D721Med (cell line): ENCODE measurements at places on chromosomes 1 and 21.

GRCh38 chr21:36134803-36135390 is at the start of gene CBR3:
TSS of gene CBR3 (plus strand) at chr21:36135079. CDS start at chr21:36135193, 114 bp downstream.
- no peak for DNase-seq

- DNase-seq, result no peak
Measured at GRCh38 chr1:3461934-3462275, 7.4 kb downstream of the ARHGEF16 start.

GRCh38 chr1:53293123-53293522 is 34.7 kb downstream of the LRP8 start:
- no peak for DNase-seq

DNA sequence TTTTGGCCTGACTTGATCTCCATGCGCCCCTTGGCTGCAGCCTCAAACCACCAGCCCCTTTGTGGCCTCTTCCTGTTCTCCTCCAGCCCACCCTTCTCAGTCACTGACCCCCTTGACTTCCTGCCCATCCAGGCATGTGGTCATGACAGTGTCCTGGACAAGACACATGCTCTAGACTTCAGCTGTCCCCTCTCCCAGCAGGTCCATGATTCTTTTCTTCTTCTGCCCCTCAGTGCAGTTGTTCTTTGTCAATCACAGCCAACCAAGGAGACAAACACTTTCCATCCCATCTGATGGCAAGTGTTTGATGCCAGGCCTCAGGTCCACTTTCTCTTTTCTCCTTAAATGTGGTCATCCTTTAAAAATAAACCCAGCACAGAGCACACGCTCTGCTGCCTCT is 49.7 kb downstream of the SYT6 start:
- DNase-seq, result no peak

DNA sequence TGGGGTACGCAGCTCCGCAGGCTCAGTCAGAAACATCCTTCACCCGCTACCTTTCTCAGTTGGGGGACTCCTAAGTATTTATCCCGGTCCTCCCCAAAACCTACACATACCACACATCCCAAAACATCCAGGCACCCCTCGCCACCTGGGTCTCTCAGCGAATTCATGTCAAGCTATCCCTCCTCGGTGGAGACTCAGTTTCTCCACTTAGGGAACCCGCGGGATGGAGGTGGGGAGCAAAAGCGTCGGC is 1.3 kb upstream of the ZBTB7B start:
- no peak for DNase-seq

DNA sequence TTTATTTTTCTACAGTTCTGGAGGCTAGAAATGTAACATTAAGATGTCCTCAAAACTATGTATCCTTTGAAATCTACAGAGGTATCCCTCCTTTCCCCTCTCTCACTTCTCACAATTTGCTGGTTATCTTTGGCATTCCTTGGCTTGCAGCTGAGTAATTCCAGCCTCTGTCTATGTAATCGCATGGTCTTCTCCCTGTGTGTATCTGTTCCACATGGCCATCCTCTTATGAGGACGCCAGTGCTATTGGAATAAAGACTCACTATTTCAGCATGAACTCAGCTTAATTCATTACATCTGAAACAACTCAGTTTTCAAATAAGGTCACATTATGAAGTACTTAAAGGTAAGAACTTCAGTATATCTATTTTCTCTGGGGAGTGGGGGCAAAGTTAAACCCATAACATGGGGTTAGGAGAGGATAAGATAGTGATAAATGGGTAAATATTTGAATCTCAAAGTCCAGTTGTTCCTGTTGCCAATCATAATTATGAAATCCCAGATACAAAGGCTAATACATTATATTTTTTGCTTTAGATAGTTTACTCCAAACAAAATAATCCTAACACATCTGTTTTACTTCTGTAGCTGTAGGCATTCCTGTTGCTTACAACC is 1290.8 kb downstream of the NCAM2 start:
- DNase-seq, result no peak

DNA sequence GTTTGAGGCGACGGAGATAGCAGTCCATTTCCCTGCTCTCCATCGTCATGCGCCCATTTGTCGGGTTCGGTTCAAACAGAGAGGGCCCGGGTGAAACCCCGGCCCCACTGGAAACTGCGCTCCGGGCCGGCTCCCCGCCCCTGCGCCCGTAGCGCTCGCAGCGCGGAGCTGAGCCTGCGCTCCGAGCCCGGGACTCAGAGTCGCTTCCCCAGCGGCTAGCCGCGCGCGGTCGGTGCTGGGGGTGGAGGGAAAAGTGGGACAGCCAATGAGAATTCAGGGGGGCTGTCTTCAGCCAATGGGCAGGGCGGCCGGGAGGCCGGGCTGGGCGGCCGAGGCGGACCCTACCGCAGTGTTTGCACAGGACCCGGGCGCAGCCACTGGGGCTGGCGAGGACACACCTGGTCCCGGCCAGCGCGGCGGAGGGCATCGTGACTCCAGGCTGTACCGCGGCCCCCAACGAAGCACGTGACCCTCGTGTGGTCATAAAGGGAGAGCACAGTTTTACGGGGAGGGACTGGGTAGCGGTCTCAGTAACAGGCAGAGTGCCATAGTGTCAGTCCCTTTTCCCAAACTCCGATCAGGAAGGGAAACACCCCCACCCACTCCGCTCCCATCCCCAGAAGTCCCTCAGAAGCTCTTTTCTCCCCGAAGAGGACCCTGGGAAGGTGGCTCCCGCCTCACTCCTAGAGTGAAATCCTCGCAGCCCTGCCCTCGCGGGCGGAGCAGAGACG is at the start of gene INKA2:
Gene INKA2, minus strand, starts transcription at position 202 of the 731 bp plus-strand sequence. Its CDS starts 153 bp downstream, at position 49.
- DNase-seq, result peak; percentile 44

- no peak for DNase-seq
Measured at GRCh38 chr21:44566403-44566802, 7.1 kb upstream of the KRTAP10-4 start.

DNA sequence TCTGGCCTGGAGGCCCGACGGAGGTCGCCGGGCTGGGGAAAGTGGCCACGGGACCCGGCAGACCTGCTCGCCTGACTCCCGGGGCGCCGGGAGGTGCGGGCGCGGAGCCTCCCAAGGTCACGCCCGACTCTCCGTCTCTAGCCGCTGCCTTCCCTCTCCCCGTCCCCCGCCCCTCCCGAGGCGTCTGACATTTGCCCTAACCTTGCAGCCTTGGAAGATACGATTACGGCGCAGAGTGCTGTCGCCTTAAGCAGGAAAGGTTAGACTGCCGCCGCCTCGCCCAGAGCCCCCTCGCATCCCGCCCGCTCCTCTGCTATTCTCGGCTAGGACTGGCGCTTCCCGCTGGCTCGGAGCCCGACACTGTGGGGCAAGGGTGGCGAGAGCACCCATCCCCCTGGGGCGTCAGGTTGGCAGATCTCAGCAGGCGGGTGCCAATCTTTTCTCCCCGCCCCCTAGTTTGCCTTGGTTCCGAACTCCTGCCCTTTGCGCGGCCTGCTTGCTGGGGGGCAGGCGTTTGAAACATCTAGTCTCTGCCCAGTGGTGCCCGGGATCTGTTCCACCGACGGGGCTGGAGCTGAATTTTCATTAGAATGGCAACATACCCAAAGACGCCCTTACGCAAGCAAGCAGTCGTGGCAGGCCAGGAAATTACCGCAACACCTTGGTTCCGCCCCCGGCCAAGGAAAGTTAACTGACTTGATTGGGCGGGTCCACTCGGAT is 835 bp downstream of the PGM1 start:
- DNase-seq, result no peak

DNA sequence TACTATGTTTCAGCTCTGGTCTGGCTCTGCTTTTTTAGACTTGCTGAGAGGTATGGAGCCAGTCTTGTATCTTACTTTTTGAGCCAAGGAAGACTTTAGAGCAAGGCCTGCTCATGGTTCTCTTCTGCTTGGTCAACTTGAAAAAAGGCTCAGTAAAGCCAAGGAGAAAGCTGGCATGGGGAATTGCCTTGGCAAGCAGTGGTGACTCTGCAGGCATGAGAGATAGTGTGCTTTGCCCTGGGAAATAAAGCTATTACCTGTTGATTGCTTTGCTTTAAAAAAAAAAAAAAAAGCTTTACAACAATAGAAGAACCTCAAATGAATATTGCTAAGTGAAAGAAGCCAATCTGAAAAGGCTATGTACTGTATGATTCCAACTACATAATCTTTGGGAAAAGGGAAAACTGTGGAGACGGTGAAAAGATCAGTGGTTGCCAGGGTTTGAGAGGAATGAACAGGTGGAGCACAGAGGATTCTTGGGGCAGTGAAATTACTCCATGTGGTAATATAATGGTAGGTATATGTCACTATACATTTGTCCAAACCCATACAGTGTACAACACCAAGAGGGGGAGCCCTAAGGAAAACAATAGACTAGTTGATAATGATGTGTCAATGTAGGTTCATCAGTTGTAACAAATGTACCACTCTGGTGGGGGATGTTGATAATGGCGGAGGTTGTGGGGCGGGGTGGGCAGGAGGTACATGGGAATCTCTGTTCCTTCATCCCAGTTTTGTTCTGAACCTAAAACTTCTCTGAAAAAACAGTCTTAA is 87.6 kb downstream of the HMCN1 start:
- no peak for DNase-seq
